ENCODE measurements at places on chromosomes 11 and 22.

- DNase-seq: no peak
These were observed 378.5 kb downstream of the SHANK2 start for GRCh38 chr11:70873736-70874412.

- DNase-seq: no peak
These were observed 1.8 kb downstream of the DEPDC7 start for GRCh38 chr11:33017478-33017877.

GRCh38 chr11:130801333-130802122 lies 114.8 kb downstream of the SNX19 start:
- no peak for DNase-seq

- DNase-seq: peak; percentile 95
These were observed at the start of gene E2F8 for GRCh38 chr11:19240420-19241259. Gene E2F8 (minus strand): TSS chr11:19240945. CDS start chr11:19240121, 824 bp downstream.

GRCh38 chr11:30258679-30259078 lies 27.9 kb downstream of the FSHB start:
- no peak for DNase-seq

DNA sequence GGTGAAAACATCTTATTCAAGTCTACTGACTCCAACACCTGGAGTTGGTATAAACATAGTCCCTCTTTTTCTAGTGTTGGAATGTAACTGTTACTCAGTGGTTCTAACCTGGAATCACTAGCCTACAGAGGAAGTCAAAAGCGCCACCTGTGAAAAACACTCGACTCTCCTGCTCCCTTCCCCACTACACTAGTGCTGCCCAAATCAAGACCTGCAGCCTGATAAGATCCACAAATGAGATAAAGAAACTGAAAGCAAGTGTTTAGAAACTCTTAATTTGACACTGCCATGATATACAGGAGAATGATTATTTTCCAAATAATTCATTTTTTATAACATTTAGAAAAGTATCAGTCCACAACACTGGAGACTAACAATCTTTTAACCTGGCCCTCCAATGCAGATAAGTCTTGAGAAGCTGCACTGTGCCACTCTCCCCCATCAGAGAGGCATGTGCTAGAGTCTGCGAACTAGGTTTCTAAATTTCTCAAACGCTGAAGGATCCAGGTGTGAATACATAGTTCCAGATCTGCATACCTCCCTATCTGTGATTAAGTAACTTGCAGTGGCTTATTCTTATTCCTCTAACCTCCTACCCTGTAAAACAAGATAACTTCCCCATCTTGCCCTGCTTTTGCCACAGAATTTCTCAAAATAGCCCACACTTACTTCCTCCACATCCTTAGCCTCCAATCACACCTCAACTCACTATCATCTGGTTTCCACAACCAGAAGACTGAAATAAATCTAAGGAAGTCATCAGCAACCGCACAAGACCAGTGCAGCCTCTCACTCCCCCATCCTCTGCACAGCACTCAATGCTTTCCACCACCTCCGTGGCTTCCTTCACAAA lies 88.1 kb downstream of the RRAS2 start:
- DNase-seq: no peak

- DNase-seq: peak; percentile 93
These were observed 19.4 kb upstream of the TSKU start for GRCh38 chr11:76763573-76764346.

DNA sequence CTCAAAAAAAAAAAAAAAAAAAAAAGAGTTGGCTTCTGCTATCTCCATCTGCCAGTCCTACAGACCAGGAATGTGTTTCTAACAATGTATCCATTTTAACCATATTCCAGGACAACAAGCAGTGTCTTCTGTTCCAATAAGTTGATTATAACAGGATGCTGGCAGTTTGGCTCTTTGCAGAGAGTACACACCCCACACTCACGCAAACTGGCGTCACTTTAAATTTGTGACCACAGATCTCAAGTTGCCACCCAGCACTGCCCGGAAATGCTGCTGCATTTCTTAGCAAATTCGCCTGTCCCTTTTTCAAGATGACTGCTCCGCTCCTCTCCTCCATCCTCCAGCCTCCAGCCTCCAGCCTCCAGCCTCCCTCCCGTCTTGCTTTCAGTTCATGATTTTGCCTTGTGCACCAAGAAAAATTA lies 44.3 kb downstream of the SCGB1A1 start:
- no peak for DNase-seq

DNA sequence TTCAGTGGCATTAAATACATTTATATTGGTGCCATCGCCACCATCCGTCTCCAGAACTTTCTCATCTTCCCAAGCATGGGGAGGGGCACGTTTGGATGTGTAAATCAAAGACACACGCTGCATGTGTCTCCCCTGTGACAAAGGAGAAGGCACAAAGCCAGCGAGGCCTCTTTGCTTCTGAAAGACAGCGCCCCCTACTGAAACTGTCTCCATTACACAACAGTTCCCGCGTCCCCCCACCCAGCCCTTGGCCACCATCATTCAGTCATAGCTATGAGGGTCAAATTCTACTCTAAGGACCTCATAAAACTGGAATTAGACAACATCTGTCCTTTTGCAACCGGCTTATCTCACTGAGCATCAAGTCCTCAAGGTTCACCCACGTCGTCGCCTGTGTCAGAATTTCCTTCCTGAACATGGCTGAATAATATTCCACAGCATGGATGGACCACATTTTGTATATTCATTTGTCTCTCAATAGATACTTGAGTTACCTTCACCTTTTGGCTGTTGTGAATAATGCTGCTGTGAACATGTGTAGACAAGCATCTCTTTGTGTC lies 64.8 kb downstream of the IGF2 start:
- DNase-seq: no peak

- DNase-seq: no peak
These were observed 73.7 kb upstream of the TSPAN18 start for GRCh38 chr11:44652901-44653644.

DNA sequence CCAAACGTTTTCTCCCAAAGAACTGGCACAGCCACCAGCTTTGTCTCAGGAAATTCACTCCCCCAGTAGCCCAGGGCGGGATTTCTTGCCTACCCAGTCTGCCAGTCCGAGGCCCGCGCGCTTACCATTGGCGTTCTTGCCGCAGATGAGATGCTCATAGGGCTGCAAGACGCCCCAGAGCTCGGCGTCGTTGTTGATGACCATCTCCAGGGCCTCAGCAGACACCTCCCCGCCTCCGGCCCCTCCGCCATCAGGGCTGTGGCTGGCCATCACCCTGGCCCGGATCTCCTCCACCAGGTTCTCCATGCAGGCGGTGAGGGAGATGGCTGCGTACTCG lies 1.3 kb downstream of the ABTB2 start:
- DNase-seq: peak; percentile 64

- DNase-seq: no peak
These were observed 15.2 kb downstream of the CCDC157 start for GRCh38 chr22:30371981-30372380.

DNA sequence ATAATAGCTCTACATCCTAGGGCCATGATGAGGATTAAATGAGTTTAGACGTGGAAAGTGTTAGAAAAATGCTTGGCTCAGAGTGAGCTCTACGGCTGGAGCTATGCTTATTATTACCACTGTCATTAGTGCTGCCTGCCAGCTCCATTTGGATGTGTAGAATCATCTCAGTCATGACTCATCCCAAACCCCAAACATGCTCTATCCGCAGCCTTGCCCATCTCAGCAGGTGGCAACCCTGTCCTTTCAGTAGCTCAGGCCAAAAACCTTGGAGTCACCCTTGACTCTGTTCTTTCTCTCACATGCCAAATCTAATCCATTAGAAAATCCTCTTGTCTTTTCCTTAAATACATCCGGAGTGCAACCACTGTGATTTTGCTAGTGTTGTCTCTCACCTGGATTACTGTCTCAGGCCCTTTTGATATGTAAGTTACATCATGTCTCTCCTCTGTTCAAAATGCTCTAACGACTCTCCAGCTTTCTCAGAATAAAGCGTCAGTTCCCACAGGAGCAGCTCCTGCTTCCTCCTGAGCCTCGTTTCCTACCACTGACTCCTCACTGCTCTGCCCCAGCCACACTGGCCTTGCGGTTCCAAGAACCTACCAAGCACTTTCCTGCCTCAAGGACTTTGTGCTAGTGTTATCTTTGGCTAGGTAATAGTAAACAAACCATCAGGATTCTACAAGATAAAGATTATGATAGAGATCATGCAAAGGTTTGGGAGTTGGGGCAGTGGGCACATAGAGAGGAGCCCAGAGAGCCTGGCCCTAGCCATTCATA lies 10.5 kb upstream of the CHRM1 start:
- peak; percentile 26 for DNase-seq

- DNase-seq: peak; percentile 73
These were observed 69.5 kb upstream of the CSNK2A3 start for GRCh38 chr11:11422411-11423128.

DNA sequence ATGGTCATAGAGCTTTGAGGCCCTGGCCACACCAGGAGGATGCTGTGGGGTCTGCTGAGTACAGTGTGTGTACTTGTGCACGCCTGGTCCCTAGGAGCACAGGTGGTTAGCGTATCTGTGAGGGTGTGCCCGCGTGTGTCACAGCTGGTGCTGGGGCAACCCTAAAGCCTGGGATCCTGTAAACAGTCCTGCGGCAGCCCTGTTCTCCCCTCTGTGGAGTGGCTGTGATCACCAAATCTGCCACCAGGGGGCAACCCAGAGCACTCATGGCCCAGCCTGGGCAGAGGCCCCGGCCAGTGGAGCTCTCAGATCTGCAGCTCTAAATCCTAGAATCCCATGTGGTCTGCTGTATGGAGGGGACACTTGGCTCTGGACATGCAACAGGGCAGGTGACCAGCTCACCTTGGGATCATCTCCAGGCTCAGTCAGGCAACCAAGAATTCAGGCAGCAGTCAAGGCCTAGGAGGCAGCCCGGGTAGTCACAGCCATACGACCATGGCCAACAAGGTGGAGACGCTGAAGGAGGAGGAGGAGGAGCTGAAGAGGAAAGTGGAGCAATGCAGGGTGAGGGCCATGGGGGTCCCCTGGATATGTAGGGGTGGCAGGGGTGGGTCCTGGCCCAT lies 3.9 kb downstream of the SH3BP1 start:
- DNase-seq: peak; percentile 62

- peak; percentile 53 for DNase-seq
These were observed 90.6 kb downstream of the RPS6KA4 start for GRCh38 chr11:64449381-64450167.

DNA sequence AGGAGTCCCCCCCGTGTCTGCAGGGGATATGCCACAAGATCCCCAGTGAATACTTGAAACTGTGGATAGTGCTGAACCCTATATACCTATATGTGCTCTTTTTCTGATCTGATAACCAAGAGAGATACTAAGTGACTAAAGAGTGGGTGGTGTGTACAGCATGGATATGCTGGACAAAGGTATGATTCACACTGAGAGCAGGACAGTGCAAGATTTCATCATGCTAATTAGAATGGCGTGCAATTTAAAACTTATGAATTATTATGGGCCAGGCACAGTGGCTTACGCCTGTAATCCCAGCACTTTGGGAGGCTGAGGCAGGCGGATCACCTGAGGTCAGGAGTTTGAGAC lies 90.2 kb upstream of the ALKBH3 start:
- DNase-seq: peak; percentile 75

DNA sequence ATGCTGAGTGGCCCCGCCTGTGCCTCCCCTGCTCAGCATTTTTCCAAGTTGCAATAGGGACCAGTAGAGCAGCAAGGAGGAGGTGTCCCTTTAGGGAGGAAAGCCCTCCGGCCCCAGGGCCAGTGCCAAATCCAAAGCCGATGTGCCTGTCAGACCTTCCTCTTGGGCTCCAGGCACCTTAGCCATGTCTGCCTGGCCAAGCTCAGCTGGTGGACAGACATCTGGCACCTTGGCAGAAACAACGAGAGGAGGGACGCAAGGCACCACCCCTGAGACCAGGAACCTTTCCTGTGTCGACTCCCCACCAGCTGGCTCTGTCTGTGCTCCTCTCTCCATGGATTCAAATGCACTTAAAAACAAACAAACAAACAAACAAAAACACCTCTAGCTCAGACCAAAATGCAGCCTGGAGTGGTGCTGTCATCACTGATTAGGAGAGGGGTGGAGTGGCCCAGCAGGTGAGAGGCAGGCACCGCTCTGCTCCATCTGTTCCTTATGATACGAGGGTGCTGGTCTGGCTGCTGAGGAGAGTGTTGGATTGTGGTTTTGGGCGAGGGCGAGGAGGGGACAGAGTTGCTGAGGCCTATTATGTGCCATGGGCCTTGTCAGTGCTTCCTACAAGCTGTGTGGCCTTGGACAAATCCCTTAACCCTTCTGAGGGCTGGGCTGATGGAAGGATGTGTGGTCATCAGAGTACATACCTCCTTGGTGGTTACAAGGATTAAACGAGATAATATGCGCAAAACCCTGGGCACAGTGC lies 46.2 kb downstream of the TP53I11 start:
- DNase-seq: no peak

DNA sequence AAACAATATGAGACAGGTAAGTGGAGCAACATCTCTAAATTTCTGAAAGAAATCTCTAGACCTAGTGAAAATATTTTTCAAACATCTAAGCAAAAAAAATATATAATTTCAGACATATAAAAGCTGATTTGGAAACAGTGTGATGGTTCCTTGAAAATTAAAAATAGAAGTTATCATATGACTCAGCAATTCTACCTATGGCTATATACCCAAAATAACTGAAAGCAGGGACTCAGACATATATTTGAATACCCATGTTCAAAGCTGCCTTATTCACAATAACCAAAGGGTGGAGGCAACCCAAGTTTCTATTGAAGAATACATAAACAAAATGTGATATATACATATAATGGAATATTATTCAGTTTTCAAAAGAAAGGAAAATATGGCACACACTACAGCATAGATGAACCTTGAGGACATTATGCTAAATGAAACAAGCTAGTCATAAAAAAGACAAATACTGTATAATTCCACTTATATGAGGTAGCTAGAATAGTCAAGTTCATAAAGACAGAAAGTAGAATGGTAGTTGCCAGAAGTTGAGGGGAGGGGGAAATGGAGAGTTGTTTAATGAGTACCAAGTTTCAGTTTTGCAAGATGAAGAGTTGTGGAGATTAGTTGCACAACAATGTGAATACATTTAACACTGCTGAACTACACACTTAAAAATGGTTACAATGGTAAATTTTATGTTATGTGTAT lies 300.4 kb downstream of the TTC28 start:
- DNase-seq: no peak

GRCh38 chr22:19884954-19885751 lies 30.5 kb upstream of the GNB1L start:
- no peak for DNase-seq

DNA sequence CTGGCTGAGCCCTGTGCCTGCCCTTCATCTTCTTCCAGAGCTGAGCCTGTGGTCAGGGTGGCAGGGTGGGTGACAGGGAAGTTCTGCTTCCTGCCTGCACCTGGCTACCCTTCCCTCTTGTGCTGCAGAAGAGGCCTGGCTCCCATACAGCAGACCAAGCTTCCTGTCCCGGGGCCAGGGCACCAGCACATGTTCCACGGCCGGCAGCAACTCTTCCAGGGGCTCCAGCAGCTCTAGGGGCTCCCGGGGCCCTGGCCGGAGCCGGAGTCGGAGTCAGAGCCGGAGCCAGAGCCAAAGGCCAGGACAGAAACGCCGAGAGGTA lies 15.0 kb downstream of the ROBO3 start:
- DNase-seq: no peak

DNA sequence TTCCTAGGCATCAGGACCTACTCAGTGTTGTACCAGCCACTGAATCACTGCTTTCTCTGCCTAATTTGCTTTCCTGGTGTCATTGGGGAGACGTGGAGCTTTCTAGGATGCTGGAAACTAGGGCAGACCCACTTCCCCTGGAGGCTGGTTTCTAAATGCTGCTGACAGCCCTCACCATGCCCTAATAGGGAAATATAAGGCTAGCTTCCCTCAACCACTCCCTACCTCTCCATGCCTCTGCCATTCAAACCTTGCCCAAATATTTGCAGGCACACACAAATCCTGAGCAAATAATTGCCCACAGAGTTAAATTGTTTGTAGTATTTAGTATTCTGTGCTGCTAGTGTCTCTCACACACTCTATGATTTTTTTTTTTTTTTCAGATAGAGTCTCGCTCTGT lies 310.2 kb downstream of the DDX10 start:
- DNase-seq: no peak

Data from mammary epithelial cell (primary cell).